ENCODE measurements at places on chromosomes 7 and 10. TPM values are rescaled to one million over a fixed set of nuclear protein-coding genes. Genes with fewer than 3 reads are reported as not detected.

DNA sequence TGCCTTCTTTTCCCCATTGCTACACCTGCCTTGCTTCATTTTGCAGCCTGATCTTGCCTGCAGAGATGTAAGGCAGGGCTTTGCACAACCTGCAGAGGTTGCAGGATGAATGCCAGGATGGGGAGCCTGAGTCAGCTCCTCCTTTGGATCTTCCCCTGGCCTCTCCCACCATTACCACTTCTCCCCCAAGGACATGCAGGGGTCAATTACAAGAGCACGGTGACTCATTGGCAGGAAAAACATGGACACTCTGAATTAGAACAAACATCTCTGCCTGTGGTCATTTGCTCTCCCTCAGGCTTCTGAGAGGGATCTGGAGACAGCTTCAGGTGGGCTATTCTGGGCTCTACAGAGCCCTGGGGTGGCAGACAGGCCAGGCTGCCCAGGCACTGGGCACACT lies 89.2 kb downstream of the HERPUD2 start:
- peak; percentile 17 for DNase-seq

GRCh38 chr10:86751477-86751876 lies 4.9 kb upstream of the BMPR1A start:
- DNase-seq, result no peak

GRCh38 chr7:49403844-49404243 lies 369.6 kb upstream of the VWC2 start:
- DNase-seq, result no peak

GRCh38 chr10:129277084-129277483 lies 190.0 kb upstream of the MGMT start:
- no peak for DNase-seq

- no peak for DNase-seq
These were observed 19.5 kb upstream of the MICU1 start for GRCh38 chr10:72645263-72645858.

DNA sequence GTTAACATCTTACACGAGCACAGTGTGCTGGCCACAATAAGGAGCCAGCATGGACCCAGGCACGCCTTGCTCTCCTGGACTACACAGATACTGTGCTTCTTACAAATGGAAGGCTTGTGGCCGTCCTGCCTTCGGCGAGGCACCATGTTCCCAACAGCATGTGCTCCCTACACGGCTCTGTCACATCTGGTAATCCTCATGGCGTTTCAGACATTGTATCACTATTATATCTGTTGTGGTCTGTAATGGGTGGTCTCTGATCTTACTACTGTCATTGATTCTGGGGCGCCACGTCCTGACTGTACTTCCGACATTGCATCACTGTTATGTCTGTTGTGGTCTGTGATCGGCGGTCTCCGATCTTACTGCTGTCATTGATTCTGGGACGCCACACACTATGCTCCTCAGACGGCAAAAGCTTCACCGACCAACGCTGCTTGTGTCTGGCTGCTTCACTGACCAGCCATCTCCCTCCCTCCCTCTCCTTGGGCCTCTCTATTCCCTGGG lies 195.4 kb downstream of the MAD1L1 start:
- no peak for DNase-seq

DNA sequence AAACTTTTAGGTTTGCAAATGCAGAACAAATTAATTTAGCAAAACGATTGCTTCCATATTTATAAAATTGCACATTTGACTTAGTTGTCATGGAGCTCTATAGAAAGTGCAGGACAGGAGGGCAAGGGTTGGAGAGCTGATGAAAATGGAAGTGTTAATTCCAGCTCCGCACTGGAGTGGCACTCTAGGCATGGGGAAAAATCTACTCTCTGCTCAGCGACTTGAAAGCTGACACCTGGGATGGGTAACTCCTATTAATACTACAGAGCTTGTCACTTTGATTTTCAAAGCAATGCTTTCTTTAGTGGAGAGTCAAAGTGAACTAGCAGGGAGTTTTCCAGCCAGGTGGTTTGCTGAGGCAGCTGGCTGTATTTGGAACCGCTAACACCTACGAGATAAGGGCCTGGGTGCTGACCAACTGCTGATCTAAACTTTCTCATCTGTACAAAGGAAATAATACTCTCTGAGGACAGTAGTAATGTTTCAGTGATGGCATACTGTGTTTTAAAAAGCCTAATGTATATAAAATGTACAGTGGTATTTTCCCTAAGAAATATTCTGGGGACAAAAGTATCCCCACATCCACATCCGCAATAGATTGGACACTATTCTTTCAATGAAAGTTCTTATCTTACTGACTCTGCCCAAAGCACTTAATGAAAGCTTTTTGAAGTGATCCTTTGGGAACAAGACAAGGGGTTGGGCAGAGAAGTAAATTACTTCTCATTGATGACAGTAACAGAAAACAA lies 444.3 kb downstream of the GPAM start:
- no peak for DNase-seq

DNA sequence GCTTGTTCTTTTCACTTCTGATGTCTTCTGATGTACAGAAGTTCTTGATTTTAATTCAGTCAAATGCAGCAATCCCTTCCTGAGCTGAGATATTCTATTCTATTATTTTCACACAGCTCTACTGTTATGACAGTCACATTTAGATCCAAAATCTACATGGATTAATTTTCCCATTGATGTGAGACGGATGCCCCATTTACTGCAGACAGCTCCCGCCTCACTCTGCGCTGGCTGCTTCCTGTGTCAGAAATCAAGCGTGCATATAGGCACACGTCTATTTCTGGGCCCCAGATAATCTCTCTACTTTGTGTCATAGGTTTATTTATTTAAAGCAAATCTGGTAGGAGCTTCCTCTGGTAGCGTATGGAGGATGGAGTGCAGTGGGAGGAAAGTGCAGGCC lies 6.7 kb downstream of the BNIP3 start:
- no peak for DNase-seq

The SLC18A3 gene
- not detected for polyA plus RNA-seq

The WNT8B gene
- polyA plus RNA-seq, result 0.04 TPM

The ATG9B gene
- 0.15 TPM for polyA plus RNA-seq

Data from BJ (cell line).